ENCODE measurements at places on chromosomes 2 and 18.

DNA sequence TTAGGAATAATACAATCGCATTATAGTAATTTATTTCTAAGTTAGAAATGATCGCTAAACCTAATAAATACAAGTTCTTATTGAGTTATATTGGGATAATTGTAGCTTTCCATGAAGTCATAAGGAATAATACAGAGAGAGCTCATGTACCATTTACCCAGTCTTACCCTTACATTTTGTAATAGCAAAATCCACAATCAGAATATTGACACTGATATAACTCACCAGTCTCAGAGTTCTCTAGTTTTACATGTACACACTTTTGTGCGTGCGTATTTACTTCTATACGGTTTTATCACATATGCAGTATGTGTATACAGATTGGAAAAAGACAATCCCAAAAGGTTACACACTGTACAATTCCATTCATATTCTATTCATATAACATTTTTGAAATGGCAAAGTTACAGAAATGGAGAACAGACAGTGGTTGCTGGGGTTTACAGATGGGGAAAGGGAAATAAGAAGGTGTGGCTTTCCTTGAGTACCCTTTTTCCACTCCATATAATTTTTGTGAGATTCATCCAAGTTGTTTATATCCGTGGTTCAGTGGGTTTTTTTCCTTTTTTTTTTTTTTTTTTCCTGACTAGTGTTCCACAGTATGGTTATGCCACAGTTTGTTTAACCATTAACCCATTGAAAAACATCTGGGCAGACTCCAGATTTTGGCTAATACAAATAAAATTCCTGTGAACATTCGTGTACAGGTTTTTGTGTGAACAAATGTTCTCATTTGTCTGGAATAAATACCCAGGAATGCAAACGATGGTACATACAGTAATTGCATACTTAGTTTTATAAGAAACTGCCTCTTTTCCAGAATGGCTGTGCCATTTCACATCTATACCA, 117.2 kb downstream of the HNMT start:
- DNase-seq, result no peak

DNA sequence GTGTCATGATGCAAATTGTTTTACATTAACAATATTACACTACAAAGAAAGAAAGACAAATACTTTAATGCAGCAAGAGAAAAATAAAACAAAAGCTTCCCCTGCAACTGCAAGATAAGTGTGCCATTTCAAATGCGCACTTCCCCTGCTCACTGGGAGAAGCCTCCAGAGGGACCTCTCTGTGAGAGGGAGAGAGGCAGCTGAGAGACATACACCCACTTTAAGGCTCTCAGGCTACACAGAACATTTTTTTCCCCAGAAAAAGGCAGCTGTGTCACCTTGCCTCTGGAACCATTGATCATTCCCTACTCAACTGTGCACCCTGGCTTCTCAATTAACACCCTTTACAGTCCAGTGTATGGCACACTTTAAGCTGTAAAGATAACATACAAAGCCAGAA, 75.2 kb downstream of the DPP4 start:
- DNase-seq, result no peak

DNA sequence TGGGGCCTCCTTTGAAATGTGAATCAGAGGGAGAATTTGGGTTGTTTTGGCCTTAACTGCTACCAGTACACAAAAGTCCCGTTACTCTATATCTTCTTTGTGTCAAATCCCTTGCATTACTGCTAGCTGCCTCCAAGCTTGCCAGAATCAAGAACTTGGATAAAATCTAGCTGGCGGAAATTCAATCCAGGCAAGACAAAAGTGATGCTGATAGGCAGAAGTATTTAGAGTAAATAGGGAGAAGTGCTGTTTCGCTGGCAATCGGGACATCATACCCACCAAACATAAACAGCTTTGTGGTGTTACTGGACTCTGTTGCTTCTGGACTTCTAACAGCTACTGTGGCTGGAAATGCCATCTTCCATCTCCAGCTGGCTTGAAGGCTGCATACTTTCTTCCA, 2.5 kb downstream of the IFIH1 start:
- DNase-seq, result no peak

DNA sequence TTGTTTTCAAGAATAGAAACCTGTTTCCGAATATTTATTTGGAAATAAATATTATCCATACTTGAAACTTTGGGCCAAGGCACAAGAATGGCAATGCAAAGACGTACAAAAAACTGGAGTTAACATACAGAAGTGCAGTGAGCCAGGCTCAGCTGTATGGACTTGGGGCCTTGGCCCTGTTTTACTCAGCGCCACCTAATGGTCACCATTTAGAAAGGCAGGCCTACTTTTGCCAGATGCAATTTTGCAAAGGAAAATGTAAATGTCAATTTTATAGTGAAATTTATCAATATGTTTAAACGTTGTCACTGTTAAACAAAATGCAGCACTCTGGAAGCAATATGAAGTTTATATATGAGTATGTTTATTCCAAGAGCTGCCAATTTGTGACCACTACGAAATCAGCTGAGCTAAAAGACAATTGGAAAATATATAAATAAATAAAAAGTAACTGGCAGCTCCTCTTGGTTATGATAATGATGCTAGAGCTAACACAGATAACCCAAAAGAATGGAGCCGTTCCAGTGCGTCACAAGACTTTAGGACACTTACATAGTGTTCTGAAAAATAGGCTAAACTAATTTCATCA, 155.0 kb downstream of the ARHGAP15 start:
- no peak for DNase-seq

DNA sequence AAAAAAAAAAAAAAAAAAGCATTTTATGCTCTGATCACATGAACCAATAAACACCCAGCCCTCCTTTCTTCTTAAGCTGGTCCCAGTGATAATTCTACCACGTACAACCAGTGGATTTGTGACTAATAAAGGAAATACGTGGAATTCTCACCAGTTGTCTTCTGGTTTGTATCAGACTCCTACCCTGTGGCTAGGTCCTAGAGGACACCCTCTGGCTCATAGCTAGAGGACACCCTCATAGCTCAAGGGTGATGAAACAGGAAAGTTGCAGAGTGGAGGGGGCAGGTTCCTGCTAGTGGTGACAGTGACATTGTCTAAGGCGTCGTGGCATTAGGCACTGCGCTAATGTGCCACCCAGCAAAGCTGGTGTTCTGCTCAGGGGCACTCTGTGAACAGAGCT, 167.8 kb downstream of the BCL11A start:
- DNase-seq, result no peak

GRCh38 chr2:200376513-200377354, 70.2 kb downstream of the SPATS2L start:
- DNase-seq, result no peak

GRCh38 chr2:34337735-34338134, 738.6 kb upstream of the FAM98A start:
- DNase-seq, result no peak

DNA sequence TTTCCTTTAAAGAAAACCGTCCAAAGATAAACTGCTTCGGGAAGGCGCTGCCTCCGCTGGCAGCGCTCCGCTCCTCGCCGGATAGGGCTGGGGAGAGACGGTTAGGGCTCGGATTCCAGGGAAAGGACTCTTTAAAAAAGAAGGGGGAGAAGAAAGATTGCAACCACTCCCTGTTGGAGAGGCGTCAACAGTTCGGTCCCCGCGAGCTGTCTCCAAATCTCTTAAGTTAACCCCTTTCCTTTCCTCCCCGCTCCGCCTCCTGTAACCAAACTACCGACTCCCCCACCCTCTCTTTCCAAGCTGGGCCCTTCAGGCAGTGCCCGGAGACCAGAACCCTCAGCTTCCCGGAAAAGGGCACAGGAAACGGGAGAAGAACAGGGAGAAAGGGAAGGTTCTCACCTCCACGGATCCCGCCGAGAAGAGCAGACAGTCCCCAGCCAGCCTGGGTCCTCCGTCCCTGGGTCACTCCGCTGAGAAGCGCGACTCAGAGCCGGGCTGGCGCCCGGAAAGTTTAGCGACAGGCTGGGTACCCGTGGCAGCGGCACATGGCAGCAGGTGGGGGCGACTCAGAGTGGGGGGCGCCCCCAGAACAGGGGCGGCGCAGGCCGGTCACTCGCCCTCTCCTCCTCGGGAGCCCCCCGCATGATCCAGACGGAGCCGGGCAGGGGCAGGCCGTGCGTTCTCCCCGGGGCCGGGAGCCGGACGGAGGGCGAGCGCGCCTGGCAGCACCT, 675 bp downstream of the FZD5 start:
- no peak for DNase-seq

Measured in C1 segment of cervical spinal cord (tissue), 14 donors.